ENCODE measurements at places on chromosomes 2 and 18.
A peak's percentile ranks its signal among the peaks of the same experiment; 100 is the strongest.

- DNase-seq, result no peak
These were observed 82.9 kb downstream of the DYSF start for GRCh38 chr2:71536226-71536671.

- peak; percentile 75 for DNase-seq
These were observed 38.7 kb downstream of the INPP4A start for GRCh38 chr2:98483257-98483861.

DNA sequence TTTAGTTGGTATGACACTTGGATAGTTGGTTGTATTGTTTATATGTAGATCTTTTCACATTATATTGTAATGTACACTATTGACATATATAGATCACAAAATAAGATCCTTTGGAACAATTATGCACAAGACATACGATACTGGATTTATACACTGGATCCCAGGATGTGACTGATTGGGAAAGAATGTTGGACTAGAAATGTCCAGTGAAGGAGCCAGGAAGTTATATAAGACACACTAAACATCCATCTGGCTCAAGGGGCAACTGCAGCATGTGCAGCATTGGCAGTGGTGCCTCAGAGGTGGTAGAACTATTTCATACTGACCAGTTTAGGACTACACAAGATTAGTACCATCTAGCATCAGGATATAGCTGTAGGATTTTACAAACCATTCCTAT is 104.9 kb downstream of the TRABD2A start:
- DNase-seq, result no peak

DNA sequence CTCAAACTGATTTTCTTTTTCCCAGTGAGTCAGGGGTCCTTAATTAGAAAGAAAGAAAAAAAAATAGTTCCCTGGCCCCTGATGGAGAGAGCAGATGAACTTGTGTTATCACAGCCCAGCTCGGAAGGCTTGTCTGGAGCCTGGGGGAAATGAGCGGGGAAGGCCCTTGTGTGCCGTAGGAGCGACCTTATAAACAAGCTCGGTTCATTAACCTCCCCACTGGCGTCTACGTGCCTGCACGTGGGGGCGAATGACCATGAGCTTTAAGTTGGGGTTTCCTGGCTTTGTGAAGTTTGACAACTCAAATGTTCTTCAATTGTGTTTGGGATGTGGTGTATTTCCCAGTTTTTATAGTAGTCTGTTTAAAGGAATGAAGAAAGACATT is 69.5 kb downstream of the EPAS1 start:
- no peak for DNase-seq

- no peak for DNase-seq
These were observed 46.9 kb downstream of the MAP4K3 start for GRCh38 chr2:39390216-39390615.

GRCh38 chr2:7007846-7008741 is 90.9 kb downstream of the RNF144A start:
- DNase-seq, result no peak

DNA sequence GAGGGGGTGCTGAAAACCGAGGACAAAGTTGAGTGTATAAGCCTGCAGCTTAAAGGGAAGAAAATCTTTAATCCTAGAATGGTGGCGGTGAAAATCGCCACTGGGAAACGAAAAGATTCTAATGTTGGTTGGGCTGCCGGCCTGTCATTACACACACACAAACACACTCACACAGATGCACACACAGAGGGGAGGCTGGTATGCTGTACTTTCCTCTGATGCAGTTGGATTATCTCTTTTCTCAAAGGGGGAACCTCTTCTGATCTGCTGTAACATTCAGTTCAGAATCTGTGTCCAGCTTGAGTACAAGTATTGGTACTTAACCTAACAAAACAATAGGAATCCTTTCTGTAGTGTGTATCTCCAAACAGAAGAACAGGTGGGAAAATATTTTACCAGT is 39.0 kb downstream of the ANXA4 start:
- no peak for DNase-seq

DNA sequence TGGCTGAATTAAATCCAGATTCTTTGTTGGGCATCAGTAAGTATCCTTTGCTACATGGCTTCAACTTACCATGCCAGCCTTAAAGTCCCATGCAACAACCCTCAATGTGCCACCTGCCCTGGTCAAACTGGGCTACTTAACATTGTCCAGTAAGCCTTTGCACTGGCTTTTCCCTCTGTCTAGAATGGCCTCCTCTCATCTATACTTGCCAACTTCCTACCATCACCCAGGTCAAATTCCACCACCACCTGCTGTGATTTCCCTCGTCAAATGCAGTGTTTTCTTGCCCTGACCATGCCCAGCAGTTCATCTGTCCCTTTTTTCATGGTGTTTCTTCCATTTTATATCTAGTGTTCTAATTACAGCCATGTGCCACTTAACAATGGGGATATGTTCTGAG is 5.7 kb downstream of the KLHL23 start:
- no peak for DNase-seq

- no peak for DNase-seq
These were observed 71.5 kb downstream of the SFXN5 start for GRCh38 chr2:72999729-73000725.

DNA sequence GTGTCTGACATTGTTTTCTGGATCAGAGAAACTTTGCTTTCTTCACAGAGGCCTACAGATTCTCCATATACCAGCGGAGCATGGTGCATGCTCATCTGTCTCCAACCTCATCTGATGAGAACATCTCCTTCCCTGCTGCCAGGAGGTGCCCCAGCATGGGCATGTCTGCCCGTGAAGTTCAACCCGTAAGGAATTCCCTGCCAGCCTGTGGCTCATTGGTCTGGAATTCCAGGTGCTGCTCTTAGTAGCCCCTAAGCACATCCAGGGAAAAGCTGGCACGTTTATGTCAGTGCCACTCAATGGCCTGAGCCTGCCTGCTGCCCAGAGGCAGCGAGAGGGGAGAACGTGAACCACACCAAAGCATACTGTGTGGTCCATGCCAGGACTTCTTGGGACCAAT is 1.7 kb upstream of the SP100 start:
- DNase-seq, result no peak

- DNase-seq, result no peak
These were observed 207.6 kb upstream of the TANK start for GRCh38 chr2:160952464-160953254.

DNA sequence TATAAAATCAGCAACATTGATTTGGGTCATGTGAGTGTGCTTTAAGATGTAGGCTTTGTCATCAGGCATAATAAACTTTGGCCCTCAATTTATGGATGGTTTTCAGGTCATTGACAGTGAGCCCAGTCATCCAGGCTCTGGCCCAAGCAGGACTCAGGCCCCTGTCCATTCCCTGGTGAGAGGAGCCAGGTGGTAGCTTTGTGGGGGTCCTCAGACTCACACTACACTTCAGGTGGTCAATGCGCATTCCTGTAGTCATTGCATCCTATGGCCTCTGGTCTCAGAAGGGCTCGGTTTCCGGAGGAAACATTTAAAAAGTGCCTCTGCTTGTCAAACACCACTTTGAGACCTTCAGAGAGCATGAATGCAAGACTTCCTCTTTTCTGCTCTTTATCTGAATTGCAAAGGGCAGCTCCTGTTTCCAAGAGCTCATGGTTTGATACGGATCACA is 20.2 kb downstream of the LGALSL start:
- no peak for DNase-seq

DNA sequence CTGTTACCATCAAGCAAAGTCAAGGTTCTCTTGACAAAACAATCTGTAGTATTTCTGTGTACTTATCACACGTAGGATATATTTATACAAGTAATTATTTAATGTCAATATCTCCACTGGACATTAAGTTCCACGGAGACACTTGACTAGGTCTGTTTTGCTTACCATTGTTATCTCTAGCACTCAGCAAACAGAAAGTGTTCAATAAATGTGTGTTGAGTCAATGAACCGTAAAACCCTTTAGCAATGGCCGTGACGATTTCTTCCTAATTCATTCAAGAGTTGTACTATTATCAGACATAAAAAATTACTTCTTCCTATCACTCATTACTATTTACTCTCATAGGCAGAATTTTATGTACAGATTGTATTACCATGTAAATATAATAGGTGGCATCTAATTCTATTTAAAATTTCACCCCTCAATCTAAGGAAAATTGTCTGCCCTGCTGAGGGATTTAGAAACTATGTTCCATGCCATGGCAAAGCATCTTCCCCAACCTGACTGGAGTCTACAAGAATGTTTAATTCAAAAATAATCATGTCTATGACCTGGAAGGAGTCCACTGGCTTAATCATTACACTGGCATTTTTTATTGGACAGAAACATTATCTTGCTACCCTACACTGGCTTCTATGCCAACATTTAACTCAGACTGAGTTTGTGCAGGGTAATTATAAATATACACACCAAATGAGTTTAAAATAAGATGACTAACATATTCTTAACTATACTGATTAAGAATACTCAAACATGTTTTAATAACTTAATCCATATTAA is 301.9 kb downstream of the ZEB2 start:
- DNase-seq, result no peak

- no peak for DNase-seq
These were observed 317.5 kb downstream of the TMX3 start for GRCh38 chr18:68397241-68398035.

DNA sequence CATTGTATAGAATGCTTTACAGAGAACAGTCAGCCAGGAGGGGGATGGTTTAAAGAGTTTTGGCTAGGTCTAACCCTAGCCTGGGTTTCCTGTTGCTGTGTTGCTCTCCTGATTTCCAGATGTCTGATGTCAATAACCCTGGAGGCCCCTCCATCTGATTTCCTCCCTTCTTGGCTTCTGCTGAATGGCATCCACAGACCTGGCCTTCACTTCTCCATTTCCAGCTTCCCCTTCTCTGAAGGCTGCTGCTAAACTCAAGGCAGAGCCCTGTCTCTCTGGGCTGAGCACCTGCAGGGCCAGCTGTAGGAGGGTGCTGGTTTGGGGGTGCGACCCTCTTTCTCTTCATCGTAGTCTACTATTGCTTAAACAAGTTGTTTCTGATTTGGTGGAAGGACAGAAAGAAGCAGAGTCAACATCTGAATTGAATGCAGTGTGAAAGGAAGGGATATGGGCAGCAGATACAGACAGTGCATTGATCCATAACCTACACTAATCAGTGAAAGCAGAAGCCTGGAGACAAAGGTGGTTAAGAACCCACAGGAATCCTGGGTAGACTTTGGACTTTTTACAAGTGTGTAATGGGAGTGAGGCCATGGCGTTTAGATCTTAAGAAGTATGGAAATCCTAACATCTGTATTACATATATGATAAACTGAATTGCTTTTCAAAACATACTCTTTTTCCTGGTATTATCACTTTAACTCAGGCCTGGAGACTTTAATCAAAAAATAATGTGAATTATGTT is 153.6 kb downstream of the HRH4 start:
- no peak for DNase-seq

- no peak for DNase-seq
These were observed 314.9 kb upstream of the NRP2 start for GRCh38 chr2:205367331-205367935.

DNA sequence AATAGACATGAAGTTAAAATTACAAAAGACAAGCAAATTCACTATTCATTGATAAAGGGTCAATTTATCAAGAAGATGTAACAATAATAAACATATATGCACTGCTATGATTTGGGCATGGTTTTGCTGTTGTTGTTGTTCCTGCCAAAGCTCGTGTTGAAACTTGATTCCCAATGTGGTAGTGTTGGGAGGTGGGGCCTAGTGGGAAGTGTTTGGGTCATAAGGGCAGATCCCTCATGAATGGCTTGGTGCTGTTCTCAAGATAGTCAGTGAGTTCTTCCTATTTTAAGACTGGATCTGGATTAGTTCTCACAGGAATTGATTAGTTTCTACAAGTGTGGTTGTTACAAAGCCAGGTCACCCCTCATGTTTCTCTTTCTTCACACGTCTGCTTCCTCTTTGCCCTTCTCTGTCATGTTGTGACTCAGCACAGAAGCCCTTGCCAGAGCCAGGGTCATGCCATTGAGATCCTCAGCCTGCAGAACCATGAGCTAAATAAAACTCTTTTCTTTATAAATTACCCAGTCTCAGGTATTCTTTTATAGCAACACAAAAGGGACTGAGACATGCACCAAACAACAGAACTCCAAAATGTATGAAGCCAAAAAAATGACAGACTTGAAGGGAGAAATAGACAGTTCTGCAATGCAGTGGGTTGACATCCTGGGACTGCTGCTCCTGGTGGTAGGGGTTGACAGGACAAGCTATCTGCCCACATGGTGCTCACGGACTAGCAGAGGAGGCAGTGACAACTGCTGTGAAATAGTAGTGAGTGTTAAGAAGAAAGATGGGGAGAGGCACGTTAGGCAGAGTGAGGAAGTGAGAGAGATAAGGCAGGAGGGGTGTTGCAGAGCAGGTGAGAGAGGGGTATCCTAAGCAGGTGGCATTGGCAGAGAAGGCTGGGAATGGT is 18.6 kb upstream of the SKA1 start:
- peak; percentile 65 for DNase-seq

DNA sequence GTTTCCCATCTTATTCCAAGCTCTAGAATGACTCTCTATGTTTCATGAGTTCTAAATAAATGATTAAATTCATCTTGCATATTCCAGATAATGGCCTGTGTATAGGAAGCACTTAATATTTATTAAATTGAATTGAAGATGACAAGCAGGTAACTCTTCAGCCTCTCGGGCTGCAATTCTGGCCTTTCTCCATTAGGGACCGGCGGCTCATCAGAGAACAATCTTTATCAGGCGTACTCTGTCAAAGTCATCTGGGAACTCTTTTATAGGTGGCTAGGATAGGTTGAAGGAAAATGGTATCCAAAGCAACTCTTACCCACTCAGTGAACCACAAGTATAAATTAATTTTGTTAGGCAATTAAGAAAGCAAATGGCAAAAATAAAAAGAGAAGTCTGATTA is 308.5 kb downstream of the NOL4 start:
- no peak for DNase-seq

GRCh38 chr2:44244135-44244871 is 31.0 kb upstream of the SLC3A1 start:
- peak; percentile 77 for DNase-seq

DNA sequence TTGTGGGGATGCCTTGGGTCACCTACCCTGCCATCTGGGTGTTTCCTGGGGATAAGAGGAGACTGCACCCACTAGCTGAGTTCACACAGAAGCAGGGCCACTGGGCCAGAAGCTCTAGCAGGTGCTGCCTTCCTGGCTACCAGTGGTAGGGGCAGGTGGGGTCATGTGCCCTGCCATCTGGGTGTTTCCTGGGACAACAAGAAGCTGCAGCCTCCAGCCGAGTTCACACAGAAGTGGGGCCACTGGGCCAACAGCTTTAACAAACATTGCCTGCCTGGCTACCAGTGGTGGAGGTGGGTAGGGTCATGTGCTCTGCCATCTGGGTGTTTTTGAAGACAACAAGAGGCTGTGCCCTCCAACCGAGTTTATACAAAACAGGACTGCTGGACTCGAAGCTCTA is 282.2 kb upstream of the SYT4 start:
- DNase-seq, result no peak

GRCh38 chr2:12270876-12271588 is 445.7 kb upstream of the TRIB2 start:
- DNase-seq, result peak; percentile 84
